GM23338 (cell line): ENCODE measurements at places on chromosomes 2 and 18. TPM values are rescaled to one million over a fixed set of nuclear protein-coding genes. Genes with fewer than 3 reads are reported as not detected.

GRCh38 chr18:57827646-57828045 lies 24.5 kb upstream of the ATP8B1 start:
- DNase-seq, result no peak

DNA sequence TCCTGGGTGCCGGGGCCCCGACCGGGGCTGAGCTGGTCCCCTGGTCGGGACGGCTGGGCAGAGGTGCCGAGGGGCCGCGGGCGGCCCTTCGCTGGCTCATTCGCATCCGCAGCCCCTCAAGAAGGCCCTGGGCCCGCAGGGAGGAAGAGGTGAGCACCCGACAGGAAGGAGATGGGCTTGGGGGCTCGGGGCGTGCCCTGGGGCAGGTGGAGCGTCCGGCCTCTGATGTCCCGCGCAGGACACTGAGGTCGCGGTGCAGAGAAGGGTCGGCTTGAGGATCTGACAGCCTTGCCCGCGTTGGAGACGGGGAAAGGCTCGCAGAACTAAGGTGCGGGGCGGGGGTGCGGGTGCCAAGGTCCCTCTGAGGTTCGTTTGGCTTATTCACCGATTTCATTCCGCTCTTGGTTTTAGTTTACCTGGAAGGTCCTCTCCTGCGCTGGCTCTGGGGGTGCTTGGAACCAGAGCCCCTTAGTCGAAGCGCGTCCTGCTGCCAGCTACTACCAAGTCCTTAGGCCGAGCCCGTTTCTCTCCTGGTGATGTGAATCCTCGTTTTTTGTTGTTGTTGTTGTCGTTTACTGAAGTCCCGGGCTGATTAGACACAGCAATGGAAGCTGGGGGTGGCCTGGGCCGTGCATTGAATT lies 18.9 kb upstream of the CD8A start:
- DNase-seq, result peak; percentile 11

DNA sequence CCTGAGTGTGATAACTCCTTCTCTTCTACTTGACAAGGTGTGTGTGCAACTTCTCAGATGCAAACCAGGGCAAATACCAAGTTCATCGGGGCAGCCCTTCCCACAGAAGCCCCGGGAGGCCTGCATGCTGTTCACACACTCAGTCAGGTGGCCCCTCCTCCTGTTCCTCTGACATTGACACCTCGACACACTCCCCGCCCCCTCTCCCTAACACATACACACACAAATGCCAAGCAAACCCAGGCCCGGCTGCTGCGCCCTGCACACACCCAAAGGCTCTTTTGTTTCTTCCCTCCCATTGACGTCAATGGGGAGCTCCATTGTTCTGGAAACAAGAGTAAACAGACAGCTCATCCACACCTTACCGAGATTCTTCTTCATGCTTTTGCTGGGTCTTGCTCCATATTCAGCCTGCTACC lies 1.7 kb upstream of the PER2 start:
- peak; percentile 72 for DNase-seq

DNA sequence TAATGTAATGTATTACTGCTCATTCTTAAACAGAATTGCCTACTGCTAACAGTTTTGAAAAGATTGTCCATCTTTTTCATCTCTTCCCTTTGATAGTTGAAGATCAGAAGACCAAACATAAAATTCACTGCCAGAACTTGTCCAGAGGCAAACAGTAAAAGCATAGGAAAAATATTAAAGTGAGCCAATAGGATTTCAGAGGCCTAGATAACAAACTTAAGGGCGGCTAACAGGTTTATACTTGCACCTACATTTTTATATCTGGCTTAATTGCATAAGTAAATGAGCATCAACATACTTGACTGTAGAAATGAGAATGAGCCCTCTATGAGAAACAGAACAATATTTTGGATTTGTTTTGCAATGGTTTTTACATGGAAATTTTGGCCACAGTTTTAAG lies 30.3 kb downstream of the ZC3H15 start:
- DNase-seq, result no peak

DNA sequence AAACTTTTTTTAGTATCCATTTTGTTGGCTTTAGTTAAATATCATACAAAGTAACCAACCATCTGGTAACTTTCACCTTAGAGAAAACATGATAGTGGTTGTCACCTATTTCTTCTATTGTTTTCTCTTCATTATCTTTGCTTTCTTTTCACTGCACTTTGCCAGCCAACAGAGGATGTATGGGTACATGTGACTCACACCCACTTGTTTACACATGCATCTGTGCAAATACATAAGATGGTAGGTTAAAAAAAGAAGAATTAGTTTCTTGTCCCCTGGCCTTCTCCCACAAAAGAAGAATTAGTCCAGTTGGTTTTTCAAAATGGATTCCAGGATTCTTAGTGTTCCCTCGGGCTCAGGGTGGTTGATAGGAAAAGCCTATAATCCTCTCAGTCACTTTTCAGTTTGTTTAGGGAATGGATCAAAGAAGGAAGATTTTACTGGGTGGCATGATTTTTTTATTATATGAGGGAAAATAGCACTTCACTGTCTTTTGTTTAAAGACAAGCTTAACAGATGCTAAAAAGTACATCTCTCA lies 46.6 kb downstream of the CDK15 start:
- no peak for DNase-seq

GRCh38 chr18:55694291-55694690 lies 106.3 kb upstream of the TCF4 start:
- DNase-seq, result no peak

- DNase-seq, result peak; percentile 47
Observed at GRCh38 chr18:11147962-11148679, 1.2 kb downstream of the PIEZO2 start.

DNA sequence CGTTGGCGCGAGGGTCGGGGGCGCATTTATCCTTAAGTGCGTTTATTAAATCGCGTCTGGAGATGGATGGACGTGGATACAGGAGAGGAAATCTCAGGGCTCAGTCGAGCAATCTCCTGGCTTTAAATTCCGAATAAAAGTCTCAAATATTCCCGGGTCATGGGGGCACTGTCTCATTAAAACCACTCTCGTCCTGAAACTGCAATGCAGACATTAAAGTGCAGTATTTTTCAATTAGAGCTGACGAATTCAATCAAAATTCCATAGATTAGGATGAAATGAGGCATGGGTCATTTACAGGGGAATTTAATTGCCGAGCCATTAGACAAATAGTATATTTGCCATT lies 10.7 kb upstream of the GBX2 start:
- no peak for DNase-seq

- DNase-seq, result peak; percentile 2
Observed at GRCh38 chr2:217105733-217106649, 246.1 kb upstream of the TNP1 start.

DNA sequence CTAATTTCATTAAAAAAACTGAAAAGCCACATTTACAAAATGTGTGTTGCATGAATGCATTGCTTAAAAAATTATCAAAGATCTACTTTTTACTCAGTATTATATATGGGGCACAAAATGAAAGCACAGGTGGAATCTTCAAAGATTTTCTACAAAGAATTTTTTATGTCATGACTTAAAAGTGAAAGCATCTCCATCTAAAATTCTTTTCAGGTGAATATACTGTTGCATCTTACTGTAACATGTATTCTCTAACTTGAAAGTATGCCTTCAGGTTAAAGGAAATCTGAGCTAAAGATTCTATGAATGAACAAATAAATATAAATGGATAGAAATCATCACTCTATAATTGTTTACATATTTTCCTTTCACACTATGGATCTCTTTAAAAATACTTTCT lies 66.8 kb upstream of the WDR75 start:
- no peak for DNase-seq

DNA sequence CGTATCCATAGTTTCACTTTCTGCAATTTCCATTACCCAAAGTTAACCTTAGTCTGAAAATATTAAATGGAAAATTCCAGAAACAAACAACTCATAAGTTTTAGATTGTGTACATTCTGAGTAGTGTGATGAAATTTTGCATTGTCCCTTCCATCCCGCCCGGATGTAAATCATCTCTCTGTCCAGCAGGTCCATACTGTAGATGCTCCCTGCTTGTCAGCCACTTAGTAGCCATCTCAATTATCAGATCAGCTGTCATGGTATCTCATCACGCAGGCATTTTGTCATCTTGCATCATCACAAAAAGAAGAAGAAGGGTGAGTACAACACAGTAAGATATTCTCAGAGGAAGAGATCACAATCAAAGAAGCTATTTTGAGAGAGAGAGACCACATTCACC lies 185.0 kb upstream of the STK17B start:
- DNase-seq, result no peak

DNA sequence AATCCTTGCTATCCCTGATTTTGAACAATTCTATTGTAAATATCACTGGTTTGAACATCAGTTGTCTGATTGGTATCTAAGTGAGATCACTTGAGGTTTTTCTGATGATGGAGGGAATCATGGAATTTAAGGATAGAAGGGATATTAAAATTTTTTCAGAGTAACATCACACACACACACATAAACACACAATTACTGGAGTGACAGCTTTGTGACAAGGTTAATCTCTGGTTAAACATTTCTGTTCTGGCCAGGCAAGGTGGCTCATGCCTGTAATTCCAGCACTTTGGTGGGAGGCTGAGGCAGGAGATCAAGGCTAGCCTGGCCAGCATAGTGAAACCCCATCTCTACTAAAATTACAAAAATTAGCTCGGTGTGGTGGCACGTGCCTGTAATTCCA lies 85.3 kb downstream of the SOCS6 start:
- no peak for DNase-seq

- no peak for DNase-seq
Observed at GRCh38 chr2:492178-492577, 185.0 kb downstream of the TMEM18 start.

DNA sequence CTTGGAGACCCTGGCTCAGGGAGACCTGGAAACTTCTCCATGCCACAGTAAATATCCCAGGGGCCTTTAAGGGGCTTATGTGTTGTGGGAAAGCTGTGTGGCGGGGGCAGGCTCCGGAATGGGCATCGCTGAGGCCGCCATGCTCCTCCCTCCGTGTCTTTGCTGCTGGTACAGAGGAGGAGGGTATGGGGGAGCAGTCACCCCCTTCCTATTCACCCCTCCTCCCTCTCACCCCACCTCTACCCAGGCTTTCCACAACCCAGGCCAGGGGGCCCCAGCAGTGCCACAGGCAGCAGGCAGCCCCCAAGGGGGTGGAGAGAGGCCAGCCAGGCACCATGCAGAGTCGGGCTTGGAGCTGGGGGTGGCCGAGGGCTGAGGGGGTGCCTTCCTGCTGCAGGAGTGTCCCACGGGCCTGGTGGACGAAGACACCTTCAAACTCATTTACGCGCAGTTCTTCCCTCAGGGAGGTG lies 28.0 kb upstream of the FAHD2A start:
- no peak for DNase-seq

- no peak for DNase-seq
Observed at GRCh38 chr18:11020161-11020853, 129.1 kb downstream of the PIEZO2 start.

The NEB gene
- total RNA-seq, result 8.2 and 13.7 TPM in 2 replicates

The TMEM247 gene
- not detected in 2 replicates for total RNA-seq

The GPR45 gene
- 0.21 and 0.23 TPM in 2 replicates for total RNA-seq
